ENCODE measurements at places on chromosomes 2 and 18. TPM values are rescaled to one million over a fixed set of nuclear protein-coding genes. Genes with fewer than 3 reads are reported as not detected.

MYO1B gene
- 11.2 TPM for total RNA-seq

MREG gene
- 23.8 TPM for total RNA-seq

NT5DC4 gene
- total RNA-seq = not detected

DAPL1 gene
- not detected for total RNA-seq

GAD1 gene
- total RNA-seq = 0.76 TPM

C2orf66 gene
- not detected for total RNA-seq

IRS1 gene
- 4.8 TPM for total RNA-seq

ABCG8 gene
- total RNA-seq = not detected

MAP4K4 gene
- 25.2 TPM for total RNA-seq

TBR1 gene
- not detected for total RNA-seq

DNAH6 gene
- total RNA-seq = 0.13 TPM

ASPRV1 gene
- total RNA-seq = 0.61 TPM

UGT1A5 gene
- not detected for total RNA-seq

PDE11A gene
- not detected for total RNA-seq

SPIRE1 gene
- 9.5 TPM for total RNA-seq

IMPA2 gene
- 17.4 TPM for total RNA-seq

CHRNG gene
- not detected for total RNA-seq

TMEM200C gene
- total RNA-seq = not detected

STPG4 gene
- total RNA-seq = 0.32 TPM

C2orf78 gene
- not detected for total RNA-seq

SCG2 gene
- total RNA-seq = not detected

CYTIP gene
- total RNA-seq = 247 TPM

MEP1B gene
- not detected for total RNA-seq

RNF125 gene
- total RNA-seq = 24.3 TPM

KCNG2 gene
- total RNA-seq = not detected

SLC14A1 gene
- 2.5 TPM for total RNA-seq

PLGLB1 gene
- total RNA-seq = 2.0 TPM

RFX8 gene
- total RNA-seq = 0.11 TPM

C2orf81 gene
- 3.8 TPM for total RNA-seq

CYB5A gene
- 63.0 TPM for total RNA-seq

GAREM2 gene
- total RNA-seq = 4.5 TPM

ST6GAL2 gene
- total RNA-seq = not detected

ADCY3 gene
- 87.0 TPM for total RNA-seq

DSG2 gene
- 0.23 TPM for total RNA-seq

C2orf80 gene
- total RNA-seq = not detected

ABCB11 gene
- not detected for total RNA-seq

LMAN2L gene
- 7.4 TPM for total RNA-seq

UNC50 gene
- 38.5 TPM for total RNA-seq

OSR1 gene
- total RNA-seq = not detected

COLEC12 gene
- total RNA-seq = not detected

UGT1A6 gene
- total RNA-seq = not detected

GRB14 gene
- not detected for total RNA-seq

ANO7 gene
- 3.1 TPM for total RNA-seq

CDH19 gene
- total RNA-seq = not detected

SPATA3 gene
- 0.44 TPM for total RNA-seq

CD8A gene
- total RNA-seq = 433 TPM

CPO gene
- total RNA-seq = not detected

STARD6 gene
- 0.23 TPM for total RNA-seq

PTPRN gene
- 0.42 TPM for total RNA-seq
